Bone marrow (tissue), 2 donors: ENCODE measurements at places on chromosomes 6 and 20.

DNA sequence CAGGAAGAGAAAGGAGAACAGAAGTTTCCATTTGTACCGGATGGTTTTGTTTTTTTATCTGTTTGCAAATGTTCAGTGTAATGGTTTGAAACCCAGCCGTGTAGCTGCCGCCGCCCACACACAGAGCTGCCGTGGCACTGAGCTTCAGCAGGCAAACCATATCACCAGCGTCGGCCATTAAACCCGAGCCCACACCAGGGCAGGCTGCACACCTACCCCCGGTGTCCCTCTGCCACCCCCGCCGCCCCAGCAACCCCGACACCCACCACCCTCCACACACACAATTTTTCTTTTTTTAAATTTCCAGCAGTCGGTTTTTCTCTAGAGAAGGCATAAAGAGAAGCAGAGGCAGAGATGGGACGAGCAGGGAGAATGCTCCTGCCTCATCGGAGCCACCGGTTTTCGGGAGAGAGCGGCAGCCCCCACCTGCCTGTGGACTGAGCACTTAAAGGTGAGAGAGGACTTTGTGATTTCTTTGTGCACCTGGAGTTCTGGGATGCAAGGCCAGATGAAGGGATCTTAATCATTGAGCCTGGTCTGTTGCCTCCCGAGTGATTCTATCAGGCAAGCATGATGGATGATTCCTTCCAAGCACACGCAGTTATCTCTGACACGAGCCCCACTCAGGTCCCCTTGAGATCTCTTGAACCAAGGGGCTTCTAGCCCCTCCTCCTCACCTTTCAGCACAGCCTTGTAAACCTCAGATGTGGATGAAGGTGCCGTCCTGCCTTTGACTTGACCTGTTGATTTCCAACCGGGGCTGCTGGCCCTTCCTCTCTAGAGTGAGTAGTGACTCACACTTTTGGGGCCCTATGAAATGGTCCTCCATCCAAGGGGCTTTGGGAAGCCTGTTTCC is 17.5 kb upstream of the ZNF831 start:
- no peak for DNase-seq

DNA sequence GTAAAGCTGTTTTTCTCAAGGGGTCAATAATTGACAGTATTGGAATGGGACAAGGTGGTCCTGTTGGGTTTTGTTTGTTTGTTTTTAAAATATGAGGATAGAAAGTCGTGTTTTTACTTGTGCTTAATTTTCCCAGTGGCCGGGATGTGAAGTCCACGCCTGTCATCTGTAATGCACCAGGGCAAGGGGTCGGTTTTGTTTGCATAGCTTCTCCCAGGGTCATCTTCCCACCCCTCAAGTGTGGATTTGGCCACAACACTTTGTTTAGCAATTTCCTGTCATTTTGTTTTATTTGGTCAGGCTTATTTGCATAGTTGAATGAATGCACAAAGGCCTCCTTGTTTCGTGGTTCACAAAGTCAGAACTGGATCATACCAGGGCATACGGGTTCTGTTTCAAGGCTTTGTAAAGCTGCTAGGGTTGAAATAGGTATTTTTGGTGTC is 29.8 kb downstream of the SYNJ2 start:
- DNase-seq: no peak

- DNase-seq: no peak
These were observed 2.5 kb downstream of the RIPOR2 start for GRCh38 chr6:24933266-24933665.

GRCh38 chr20:34915131-34915530 is 38.7 kb downstream of the ACSS2 start:
- DNase-seq: no peak

DNA sequence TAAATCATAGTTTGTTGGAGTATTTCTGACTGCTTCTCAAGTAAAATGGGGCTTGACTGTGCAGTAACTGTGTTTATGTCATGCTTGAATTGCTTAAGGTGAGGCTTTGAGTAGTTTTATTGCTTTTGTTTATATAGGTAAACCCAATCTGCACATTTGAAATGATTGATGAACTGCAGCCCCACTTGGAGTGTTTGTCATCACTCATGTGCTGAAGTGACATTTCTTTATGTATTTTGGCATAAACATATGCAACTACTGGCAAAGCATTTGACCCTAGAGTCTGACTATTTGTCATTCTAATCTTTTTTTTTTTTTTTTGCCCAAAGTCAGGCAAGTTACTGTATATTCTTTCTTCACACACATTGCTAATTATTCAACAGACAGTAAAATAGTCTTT is 491.4 kb upstream of the POU3F2 start:
- DNase-seq: no peak
